ENCODE measurements at places on chromosomes 16 and 17.

DNA sequence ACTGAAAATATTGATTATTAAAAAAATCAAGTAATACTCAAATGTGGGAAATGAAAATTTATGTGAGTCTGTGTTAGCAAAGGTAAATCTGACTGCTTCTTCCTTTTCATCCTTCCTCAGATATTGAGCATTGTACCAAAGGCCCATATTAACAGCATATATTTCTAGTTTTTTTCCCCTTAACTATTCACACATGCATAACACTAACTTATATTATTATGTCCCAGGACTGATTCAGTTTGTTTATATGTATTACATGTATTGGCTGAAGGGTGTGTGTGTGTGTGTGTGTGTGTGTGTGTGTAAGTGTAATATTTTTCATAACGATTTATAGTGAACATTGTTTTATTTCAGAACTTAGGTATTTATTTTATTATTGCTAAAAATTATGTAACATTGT is 74.2 kb downstream of the BCAS3 start:
- DNase-seq: no peak

GRCh38 chr16:54055191-54055590 is 231.4 kb downstream of the IRX3 start:
- DNase-seq: no peak

DNA sequence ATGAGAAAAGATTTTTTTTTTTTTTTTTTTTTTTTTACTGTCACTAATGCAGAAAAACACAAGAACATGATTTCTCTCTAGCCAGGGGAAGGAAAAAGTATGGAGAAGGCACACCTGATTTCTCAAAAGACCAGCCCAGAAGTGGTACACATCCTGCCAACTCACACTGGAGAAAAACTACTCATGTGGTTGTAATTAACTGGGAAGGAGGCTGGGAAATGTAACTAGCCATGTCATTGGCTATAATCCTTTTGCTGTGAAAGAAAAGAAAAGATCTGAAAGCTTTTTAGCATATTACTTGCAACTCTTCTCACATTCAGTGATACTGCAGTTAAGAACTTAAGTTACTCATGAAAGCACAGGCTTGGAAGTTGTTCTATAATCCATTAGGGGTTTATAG is 195.9 kb upstream of the PMFBP1 start:
- DNase-seq: no peak

GRCh38 chr17:64787255-64787920 is 125.3 kb upstream of the SMURF2 start:
- DNase-seq: no peak

DNA sequence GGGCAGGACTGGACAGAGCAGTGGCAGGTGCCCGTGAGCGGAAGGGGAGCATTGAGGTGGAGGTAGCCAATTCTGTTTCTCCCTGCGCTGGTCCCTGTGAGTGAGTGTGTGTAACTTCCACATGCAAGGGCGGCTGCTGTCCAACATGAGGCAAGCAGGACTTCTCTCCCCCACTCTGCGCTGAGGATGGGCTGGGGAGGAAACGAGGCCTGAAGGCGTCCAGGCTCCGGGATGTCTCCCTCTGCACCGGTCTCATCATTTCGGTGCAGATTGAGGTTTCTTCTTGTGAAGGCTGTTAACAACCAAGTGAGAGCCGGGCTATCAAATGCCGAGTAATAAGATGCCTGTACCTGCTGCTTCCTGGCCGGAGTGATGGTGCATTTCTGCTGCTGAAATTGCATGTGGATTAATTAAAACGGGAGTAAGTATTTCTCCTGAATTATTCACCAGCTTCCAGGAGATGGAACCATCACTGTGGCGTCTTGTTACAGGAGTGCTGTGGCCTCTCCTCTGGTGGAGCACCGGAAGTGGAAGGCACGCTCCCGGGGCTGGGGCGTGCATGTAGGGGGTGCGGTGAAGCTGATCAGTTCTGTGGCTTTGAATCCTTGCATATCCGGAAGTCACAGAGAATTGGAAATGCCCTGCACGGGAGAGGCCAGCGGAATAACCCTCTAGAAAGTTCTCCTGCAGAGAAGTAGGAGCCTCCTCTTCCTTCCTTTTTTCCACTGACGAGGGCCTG is 41.7 kb upstream of the MGAT5B start:
- DNase-seq: no peak

GRCh38 chr16:12079412-12079965 is 103.0 kb downstream of the SNX29 start:
- no peak for DNase-seq

- DNase-seq: no peak
Measured at GRCh38 chr16:29810699-29811169, 1.3 kb upstream of the PRRT2 start.

- no peak for DNase-seq
Measured at GRCh38 chr16:8832717-8833105, 35.1 kb downstream of the PMM2 start.

- peak; percentile 71 for DNase-seq
Measured at GRCh38 chr17:55735731-55736405, 13.2 kb upstream of the TMEM100 start.

DNA sequence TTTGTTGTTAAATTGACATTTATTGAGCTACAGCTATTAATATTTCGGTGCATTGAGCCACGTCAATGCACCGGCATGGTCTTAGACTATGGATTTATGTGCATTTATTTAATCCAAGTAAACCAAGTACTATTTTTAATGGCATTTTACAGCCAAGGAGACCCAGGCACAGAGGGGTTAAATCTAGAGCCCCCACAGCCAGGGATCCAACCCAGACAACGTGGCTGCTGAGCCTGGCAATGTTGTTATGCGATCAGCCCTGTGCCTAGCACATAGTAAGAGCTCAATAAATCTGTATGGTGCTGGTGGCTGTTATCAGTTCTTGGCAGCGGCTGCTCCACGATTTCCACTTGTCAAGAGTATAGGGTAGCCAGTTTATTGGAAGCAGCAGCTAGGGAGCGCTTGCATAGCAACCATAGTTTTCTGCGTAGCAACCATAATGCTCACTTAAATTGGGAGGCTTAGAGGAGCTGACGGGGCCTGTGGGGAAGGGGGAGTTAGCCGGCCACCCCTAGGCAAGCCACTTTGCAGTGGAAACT is 541 bp upstream of the RBBP6 start:
- DNase-seq: no peak

DNA sequence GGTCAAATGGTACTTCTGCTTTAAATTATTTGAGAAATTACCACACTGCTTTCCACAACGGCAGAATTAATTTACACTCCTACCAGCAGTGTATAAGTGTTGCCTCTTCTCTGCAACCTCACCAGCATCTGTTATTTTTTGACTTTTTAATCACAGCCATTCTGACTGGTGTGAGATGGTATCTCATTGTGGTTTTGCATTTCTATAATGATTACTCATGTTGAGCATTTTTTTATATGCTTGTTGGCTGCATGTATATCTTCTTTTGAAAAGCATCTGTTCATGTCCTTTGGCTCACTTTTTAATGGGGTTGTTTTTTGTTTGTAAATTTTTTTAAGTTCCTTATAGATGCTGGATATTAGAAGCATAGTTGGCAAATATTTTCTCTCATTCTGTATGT is 446.7 kb downstream of the PMP22 start:
- no peak for DNase-seq
